ENCODE measurements at places on chromosomes 1 and 21. TPM values are rescaled to one million over a fixed set of nuclear protein-coding genes. Genes with fewer than 3 reads are reported as not detected.

The KRTAP6-2 gene
- total RNA-seq, result not detected

The RGS7 gene
- 0.11 TPM for total RNA-seq

The TXNIP gene
- total RNA-seq, result 4,171 TPM

The AXDND1 gene
- total RNA-seq, result not detected

The STYXL2 gene
- total RNA-seq, result 0.32 TPM

The PRDM16 gene
- 1.2 TPM for total RNA-seq

The FOXD2 gene
- total RNA-seq, result under 0.01 TPM

GRCh38 chr1:247865416-247865815 lies 8.4 kb downstream of the TRIM58 start:
- DNase-seq, result no peak

- DNase-seq, result no peak
Measured at GRCh38 chr1:41626616-41627375, 142.3 kb upstream of the EDN2 start.

DNA sequence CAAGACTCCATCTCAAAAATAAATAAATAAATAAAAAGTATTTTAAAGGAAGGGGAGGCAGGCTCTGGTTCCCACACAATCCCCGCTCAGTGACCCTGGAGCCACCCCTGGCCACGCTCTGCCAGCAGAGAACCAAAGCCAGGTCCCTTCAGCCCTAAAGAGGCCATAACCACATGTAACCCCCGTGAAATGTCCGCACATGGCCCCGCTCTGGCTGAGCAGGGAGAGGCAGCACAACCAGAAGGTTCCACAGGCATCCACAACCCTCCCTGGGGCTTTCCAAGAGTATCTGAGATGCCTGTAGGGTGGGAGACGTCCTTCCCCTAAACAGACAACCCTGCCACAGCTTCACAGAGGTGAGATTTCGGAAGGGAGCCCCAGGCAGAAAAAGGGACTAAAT lies 1.4 kb upstream of the ARF1 start:
- no peak for DNase-seq

GRCh38 chr1:214317300-214317699 lies 36.3 kb downstream of the SMYD2 start:
- DNase-seq, result no peak

- no peak for DNase-seq
Measured at GRCh38 chr1:110643879-110644472, 30.8 kb downstream of the KCNA3 start.

GRCh38 chr21:41836166-41837015 lies 42.8 kb downstream of the PRDM15 start:
- DNase-seq, result no peak

DNA sequence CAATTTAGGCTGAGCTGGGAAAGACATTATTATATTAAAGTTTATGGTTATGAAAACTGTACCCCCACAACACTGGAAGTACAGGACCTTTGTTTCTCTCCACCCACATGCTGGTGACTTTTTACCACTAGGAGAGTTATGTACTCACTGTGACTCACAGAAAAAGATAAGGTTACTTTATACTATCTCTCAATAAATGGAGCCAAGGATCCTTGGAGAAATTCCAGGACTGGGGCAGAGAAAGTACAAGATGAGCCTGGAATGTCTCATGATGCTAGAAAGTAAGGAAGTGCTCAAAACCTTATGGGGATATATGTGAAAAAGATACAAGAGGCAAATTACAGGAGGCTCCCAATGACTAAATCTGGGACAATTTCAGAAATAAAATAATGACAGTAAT lies 63.9 kb upstream of the C1orf105 start:
- no peak for DNase-seq

DNA sequence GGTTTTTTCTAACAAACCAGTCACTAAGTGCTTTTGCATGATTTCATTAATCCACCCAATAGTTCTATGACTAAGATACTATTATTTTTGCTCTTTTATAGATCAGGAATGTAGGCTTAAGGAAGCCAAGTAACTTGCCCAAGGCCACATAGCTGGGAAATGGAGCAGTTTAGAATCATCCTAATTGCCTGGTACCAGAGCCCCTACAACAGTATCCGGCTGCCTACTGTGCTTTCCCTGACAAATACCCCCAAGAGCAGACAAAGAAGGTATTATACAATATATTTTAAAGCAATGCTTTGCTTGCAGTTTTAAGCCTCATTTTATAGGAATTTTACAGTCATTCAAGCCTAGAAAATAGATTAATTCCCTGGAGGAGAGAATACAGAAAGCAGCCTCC lies 45.5 kb upstream of the RASAL2 start:
- no peak for DNase-seq

GRCh38 chr1:200372095-200372884 lies 37.5 kb downstream of the ZNF281 start:
- no peak for DNase-seq

GRCh38 chr1:62689524-62689923 lies 1.3 kb upstream of the DOCK7 start:
- no peak for DNase-seq

GRCh38 chr1:232143315-232143886 lies 486.5 kb downstream of the SIPA1L2 start:
- DNase-seq, result no peak
